HL-60 (cell line): ENCODE measurements at places on chromosomes 3 and 15.

DNA sequence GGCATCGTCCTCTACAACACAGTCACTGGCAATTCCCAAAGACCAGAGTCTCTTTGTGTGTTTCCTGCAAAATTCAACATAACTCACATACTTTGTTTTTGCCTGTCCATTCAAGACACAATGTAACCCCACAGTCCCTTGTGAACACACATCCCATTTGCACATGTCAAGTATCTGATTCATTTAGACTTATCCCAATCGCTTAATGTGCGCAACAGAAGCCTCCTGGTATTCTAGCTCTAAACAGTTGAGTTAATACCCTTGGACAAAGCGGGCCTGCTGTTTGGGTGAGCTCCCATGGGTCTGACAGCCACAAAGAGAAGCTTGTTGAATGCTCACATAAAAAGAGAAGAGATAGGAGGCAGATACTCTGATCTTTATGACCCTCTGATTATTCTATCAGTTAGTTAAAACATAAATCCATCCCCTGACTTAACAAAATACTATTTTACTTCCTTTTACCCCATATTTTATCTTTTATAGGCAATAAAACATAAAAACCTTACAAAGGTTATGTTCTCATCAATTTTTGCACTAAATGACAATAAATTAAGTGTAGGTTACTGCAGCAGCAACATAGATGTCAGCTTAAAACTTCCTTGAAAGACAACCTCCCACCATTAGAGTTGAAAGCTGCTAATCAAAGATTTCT, 79.4 kb downstream of the ANXA2 start:
- no peak for DNase-seq

DNA sequence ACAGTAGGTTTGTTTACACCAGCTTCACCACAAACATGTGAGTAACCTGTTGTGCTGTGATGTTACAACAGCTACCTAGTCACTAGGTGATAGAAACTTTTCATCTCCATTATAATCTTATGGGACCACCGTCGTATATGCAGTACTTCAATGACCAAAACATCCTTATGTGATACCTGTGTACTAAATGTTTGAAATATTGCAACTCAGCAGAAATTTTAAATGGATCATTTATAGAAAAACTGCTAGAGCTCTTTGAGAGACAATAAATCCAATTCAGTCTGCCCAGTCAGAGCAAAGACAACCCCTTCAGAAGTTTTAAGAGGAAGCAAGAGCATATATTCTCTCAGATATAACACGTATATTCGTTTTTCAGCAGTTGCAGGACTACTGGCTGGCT, 73.4 kb downstream of the THBS1 start:
- no peak for DNase-seq

GRCh38 chr3:76826861-76827260, 213.0 kb upstream of the ROBO2 start:
- no peak for DNase-seq

DNA sequence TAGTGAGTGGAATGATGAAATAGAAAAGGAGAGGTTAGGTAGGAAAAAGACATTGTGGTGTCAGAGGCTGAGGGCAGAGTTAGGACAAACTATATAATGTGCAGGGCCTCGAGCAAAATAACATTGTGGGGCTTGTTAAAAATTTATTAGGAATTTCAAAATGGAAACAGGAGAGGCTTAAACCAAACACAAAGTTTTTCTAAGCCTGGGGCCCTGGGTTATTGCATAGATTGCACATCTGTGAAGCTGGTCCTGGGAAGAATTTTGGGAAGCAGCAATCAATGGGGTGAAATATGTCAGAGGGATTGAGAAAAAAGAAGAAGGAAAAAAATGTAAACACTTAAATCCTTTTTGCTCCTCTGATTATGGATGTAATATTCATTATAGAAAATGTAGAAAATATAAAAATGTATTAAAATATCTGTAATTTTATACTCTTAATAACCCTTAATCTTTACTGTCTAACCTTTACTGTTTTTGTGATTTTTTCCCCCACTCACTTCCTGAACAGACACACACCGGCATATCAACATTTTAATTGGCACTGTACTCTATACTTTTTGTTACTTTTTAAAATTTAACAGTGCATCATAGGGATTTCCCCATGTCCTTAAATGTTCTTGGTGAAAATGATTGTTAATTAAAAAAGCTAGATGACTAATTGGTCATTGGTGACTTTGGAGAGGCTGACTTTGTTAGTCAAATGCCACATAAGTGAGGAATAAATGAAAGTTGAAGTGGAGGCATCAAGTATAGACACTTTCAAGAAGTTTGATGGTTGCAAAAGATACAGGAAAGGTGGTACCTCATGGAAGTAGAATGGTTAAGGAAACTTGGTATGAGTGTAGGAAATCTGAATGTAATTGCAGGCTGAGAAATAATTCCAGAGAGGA, 183.4 kb downstream of the NFKBIZ start:
- no peak for DNase-seq

DNA sequence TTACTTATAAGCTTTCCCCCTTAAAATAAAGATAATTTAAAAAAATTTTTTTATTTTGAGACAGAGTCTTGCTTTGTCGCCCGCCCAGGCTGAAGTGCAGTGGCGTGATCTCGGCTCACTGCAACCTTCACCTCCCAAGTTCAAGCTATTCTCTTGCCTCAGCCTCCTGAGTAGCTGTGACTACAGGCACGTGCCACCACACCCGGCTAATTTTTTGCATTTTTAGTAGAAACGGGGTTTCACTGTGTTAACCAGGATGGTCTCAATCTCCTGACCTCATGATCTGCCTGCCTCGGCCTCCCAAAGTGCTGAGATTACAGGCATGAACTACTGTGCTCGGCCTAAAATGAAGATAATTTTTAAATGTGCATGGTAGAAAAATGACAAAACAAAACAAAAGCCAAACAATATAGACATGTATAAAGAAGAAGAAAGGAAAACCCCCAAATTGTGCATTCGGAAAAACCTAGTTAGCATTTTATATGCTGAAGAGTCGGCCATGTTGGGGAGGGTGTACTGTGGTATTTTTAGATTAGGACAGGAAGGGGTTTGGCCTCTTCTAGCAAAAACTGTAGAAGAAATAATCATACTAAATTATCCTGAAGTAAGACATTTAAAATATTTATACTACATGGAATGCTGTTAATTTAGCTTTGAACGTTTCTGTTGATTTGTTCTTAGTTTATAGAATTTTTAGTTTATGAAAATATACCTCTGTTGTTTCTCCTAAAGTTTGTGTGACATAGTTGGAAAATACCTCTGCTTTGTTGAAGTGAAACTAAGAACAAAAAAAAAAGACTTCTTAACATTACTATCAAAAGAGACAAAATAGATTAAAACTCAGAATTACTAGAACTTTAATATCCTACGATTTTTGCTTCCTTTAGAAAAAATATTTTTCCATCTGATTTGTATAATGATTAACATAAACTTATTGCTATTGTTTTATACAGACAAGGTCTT, 7.4 kb downstream of the APPL1 start:
- no peak for DNase-seq
